ENCODE measurements at places on chromosomes 1 and 21.

DNA sequence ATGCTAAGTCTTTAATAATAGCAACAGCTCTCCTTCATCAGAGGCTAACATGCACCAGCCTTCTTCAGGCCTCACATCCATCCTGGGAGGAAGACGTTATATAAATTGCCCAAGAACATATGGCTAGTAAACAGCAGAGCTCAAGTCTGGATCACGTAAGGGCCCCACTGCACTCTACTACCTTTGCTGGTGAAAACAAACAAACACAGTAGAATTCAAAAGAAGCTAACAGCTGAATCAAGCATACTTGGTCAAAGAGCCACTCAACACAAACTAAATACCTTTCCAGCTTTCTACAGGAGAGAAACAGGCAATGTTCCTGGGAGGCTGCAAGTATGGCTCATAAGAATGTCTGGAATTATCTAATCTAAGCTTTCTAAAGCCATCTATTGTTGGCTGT lies 66.0 kb downstream of the WLS start:
- no peak for DNase-seq

DNA sequence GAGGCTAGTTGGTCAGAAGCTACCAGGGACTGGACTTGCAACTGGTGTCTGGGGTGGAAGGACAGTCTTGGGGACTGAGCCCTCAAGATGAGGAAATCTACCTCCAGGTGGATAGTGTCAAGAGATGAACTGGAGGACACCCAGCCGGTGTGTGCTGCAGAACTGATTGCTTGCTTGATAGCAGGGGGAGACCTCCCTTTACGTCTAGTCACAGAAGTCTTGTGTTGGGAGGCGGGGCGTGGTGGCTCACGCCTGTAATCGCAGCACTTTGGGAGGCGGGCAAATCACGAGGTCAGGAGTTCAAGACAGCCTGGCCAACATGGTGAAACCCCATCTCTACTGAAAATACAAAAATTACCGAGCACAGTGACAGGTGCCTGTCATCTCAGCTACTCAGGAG lies 4.9 kb downstream of the RCC2 start:
- DNase-seq = no peak

GRCh38 chr21:32543975-32544374 lies 41.3 kb downstream of the TCP10L start:
- no peak for DNase-seq

DNA sequence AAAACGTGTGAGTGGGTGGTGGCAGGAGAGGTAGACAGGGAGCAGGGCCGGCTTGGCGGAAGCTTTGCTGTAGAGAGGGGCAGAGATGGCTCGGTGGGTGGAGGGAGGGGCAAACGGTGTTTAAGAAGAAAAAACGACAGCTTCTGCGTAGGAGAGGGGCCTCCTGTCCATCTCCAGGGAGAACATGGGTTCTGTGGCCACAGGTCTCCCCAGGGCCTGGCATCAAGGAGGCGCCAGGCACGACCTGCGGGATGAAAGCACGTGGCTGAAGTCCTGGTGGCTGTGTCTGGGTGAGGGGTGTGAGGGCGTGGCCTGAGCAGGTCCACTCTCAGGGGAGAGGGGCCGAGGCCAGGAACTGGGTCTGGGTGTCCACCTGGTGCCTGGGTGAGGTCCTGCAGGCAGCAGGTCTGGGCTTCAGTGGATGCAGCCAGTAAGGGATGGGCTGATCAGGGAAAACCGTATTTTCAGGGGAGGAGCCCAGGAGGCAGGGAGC lies 940 bp upstream of the PRKCZ start:
- no peak for DNase-seq

DNA sequence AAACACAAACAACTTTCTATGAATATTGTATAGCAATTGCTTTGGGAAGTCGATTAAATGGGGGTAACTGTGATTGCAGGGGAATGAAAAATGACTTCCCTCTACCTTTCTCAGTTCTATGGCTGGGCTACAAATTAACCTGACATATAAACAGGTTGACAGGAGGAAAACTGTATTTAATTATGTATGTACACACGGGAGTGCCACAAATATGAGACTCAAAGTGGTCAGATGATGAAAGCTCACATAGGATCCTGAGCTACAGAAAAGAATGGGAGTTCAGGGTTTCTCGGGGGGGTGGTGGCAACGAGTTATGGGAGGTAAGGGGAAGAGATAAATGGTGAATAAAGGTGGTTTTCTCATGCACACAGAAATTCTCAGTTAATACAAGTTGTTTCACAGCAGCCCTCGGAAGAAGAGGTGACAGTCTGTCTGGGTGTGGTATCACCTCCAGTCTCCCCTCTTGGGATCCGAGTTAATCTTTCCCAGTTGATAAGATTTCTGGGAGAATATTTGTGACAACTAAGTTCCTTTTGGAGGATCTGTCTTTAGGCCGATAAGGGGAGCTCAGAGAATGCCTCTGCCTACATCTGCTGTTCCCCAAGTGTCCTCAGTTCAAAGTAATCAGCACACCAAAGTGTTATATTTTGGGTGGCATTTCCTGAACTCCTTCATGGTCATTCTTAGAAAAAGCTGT lies 26.3 kb downstream of the GADD45A start:
- DNase-seq = no peak
